Upper lobe of left lung (tissue), 6 donors: ENCODE measurements at places on chromosomes 7 and 10.
A peak's percentile ranks its signal among the peaks of the same experiment; 100 is the strongest.

GRCh38 chr10:125043841-125044658 lies 102.1 kb downstream of the ZRANB1 start:
- DNase-seq, result no peak

DNA sequence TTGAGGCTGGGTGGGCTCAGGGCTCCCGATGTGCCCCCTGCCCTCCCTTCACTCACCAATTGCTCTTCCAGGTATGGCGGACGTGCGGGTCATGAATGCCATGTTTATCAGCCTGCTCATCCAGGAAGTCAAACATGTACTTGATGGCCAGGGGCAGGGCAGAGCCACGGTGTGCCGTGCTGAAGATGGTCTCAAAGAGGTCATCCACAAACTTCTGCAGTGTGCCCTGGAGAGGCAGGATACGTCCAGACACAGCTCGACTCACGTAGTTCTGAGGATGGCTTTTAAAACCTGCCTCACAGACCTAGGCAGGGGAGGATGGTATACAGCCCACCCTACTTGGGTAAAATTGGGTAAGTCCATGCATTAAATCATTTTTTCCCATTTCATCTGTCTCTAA lies 431.2 kb downstream of the PLXNA4 start:
- no peak for DNase-seq

- no peak for DNase-seq
Observed at GRCh38 chr10:132144086-132144485, 42.7 kb upstream of the DPYSL4 start.

- DNase-seq, result peak; percentile 24
Observed at GRCh38 chr10:112446055-112446854, 459 bp downstream of the ZDHHC6 start.

DNA sequence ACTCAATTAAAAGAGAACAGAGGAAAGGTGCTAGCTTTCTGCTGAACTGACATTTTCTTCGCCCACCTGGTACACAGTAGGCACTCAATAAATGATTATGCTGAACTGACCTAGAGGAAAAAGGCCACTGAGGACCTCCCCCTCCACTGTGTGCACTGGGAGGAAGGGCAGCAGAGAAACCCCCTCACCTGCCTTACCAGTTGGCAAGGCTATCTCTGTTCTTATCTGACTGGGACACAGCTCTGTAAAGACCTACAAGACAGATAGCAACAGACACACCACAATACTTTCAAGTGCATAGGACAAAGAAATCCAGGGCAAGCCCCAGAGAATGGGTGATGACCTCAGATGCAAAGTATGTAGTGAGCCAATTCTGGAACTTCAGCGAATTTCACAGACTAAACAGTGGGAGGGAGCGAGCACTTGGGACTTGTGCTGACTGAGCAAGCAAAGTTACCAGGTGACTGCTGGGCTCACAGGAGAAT lies 30.4 kb downstream of the PDLIM1 start:
- DNase-seq, result no peak

DNA sequence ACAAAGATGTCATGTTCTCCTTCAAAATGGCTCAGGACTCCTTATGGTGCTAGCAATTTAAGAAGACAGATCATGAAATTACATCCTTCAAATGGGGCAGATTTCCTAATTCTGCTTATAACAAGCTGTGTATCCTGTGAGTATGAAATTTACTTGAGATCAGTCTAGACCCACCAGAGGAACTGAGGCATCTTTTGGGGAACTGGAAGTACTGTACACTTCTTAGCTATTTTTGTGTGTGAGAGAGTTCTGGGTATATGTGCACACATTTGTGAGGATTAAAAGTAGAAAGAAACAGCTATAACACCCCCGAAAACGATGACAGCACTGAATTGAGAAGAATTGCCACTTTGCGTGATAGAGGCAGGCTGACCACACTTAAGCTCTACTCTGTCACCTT lies 187.0 kb upstream of the CCDC6 start:
- DNase-seq, result no peak

DNA sequence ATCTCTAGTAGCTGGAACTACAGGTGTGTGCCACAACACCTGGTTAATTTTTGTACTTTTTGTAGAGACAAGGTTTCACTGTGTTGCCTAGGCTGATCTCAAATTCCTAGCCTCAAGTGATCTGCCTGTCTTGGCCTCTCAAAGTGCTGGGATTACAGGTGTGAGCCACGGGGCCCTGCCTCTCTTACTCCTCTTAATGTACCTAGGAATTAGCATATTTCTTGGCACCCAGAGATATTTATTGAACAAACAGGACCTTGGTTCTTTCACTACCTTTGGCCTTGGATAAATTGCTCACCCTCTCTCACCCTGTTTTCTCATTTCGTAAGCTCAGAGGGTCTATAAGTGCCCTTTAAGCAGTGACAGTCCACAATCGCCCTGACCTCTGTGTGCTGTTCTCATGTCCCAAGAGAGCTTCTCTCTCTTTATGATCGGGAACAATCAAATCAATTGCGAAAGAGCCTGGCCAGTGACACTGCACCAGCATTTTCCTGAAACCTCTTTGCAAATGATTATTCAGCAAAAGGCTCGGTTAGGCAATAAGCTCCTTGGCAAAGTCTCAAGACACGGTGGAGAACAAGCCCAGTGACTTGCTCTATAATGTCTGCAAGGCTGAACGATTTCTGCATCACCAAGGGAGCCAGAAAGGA lies 117.7 kb downstream of the APBB1IP start:
- peak; percentile 89 for DNase-seq

GRCh38 chr7:124856299-124856888 lies 73.2 kb downstream of the POT1 start:
- no peak for DNase-seq

DNA sequence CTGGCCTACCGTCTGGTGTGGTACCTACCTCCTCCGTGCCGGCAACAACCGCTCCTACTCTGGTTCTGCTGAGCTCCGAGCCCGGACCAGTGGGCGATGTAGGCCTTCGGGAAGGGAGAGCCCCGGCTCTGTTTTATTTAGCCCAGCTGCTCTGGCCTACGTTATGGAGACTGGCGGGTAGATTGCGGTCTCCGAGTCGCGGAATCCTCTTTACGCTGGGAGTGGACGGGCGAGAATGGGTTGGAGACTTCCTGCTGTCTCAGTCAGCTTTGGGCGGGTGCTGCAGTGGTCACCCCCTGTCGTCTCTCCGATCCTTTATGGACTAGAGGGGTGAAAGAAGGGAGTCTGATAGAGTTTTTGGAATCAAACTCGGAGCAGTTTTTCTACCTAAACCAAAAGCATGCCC lies 406 bp downstream of the CBLL1 start:
- no peak for DNase-seq

- DNase-seq, result no peak
Observed at GRCh38 chr7:150943453-150943814, 34.7 kb downstream of the KCNH2 start.

DNA sequence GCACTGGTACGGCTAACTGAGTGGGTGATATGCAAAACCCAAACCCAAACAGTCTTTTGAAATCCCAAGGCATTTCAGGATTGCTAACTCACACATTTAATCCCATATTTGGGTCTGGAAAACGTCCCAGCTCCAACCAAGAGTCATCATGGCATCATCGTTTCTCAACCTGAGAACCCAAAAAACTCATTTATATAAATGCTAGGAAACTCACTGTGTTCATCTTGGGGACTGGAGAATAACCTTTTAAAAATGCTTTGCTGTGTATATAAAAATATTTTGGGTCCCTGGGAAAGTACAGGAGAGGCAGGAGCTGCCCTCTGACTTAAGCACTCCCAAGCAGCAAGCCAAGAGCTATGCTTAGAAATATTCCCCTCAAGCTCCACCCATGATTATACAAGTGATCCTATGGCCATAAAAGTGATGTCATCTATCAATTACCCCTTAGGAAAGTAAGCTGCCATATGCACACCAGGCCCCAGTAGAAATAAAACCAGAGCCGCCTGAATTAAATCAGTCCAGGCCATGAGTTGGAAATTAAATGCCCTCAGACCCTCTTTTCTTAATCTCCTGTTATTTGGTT lies 352.1 kb downstream of the FRMD4A start:
- no peak for DNase-seq

- DNase-seq, result no peak
Observed at GRCh38 chr10:59098831-59099452, 77.5 kb upstream of the PHYHIPL start.

DNA sequence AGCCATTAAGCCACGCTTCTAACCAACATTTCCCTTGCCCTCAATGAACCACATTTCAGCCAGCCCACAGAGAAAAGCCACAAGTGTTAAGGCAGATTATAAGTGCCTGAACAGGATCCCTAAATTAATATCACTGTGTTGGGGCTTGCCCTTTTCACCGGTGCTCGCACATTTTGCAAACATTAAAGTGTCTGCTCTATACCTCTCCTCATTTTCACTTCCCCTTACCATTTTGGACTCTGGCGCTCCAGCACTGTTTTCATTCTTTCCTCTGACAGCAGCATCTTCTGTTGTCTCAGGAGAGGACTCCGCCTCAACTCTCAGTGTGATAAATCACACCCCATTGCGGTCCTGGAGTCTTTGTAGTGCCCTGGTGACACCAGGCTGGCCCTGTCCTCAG lies 274.2 kb downstream of the BAMBI start:
- no peak for DNase-seq

GRCh38 chr7:3028071-3028757 lies 15.5 kb downstream of the CARD11 start:
- DNase-seq, result no peak

DNA sequence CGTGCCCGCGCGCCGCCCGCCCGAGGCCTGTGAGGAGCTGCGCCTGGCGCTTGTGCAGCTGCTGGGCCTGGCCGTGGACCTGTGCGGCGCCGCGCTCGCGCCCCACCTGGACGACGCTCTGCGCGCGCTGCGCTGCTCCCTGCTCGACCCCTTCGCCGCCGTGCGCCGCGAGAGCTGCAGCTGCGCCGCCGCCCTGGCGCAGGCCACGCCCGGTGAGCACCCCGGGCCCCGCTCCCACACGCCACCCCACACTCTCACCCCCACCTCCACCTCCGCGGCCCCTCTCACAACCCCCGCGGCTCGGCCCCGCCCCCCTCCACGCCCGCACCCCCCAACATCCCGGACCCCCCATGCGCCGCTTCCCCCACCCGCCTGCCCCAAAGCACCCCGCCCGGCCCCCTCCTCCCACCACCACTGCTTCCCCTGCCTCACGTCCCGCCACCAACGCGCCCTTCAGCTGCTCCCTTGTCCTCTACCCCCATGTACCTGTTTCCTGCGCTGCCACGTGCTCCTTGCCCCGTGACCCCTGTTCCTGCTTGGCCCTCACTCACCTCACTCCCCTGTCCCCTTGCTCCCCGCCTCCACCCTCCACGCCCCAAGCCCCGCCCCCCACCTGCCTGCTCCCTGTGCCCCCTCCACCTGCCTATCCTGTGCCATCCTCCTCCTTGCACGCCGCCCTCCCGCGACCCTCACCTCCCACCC lies at the start of gene PRKAR1B:
Gene PRKAR1B (minus strand): TSS at position 178 of the 702 bp plus-strand sequence. CDS start 15,776 bp downstream, outside the sequence.
- DNase-seq, result peak; percentile 87

- peak; percentile 94 for DNase-seq
Observed at GRCh38 chr10:21517134-21518031, 8.1 kb downstream of the SKIDA1 start.

DNA sequence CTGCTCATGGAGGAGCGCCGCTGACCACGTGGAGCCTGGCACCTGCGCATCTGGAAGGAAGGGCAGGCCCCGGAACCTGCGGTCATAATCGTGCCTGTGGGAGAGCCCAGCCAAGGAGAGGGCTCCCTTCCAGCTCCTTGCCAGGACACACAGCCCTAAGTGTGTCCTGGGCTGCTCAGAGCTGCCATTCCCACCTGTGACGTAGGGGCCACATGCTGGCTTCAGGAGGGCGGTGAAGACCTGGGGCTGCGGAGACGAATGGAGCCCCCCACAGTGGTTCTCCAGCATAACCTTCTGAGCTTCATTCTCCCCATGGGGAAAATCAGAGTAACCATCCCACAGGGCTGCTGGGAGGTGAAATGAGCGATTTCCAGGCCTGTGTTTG lies 127.6 kb upstream of the CHST15 start:
- DNase-seq, result no peak

DNA sequence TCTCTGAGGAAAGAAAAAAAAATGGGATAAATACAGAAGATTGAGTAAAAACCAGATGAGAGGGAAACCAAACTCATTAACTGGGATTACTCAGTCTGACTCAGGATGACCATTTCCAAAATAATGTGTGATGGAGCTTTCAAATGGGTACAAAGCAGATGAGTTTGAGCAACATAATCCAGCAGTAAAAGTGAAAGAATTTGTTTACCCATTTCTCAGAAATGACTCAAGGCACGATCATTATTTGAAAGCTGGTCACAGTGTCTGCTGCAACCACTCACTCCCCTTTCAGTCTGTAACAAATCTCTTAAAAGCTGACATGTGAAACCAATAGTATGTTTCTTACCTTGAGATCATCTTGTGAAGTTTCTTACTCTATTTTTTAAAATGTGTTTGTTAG lies 104.7 kb upstream of the KLF14 start:
- no peak for DNase-seq

DNA sequence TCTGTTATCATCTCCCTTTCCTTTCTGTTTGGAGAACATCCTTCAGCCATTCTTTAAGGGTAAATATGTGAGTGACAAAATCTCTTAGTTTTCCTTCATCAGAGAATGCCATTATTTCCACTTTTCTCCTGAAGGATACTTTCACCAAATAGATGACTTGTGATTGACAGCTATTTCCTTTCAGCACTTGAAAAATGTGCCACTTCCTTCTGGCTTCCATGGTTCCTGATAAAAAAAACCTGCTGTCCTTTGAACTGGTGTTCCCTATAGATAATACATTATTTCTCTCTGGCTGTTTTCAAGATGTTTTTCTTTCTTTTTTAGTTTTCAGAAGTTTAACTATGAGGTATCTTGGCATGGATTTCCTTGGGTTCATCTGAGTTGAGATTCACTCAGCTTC lies 79.7 kb downstream of the TBXAS1 start:
- DNase-seq, result no peak

- no peak for DNase-seq
Observed at GRCh38 chr7:26348234-26348851, 56.7 kb downstream of the SNX10 start.

DNA sequence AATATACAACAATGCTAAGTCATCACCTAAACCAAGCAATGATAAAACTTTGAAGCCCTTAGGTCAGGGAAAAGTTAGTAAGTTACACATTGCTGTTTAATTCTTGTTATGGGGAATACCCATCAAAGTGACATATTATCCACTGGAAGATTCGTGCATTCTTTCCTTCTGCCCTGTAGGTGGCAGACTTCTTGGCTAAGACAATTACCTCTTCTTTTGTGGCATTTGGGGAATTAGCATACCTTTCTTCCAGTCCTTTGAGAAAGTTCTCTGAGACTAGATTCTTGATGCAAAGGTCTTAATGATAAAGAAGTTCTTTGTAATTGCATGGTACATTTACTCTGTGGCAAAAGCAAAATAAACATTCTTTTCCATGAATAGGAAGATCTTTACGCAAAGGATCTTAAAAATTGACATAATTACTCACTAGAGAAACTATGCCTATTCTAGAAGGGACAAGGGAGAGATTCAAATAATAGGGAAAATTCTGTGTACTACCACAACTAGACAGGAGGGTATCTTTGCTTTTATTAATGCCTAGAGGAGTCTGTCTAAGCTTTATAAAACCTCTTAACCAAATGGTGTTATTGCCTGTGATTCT lies 395.9 kb downstream of the GRM8 start:
- DNase-seq, result no peak

GRCh38 chr7:51023547-51023946 lies 240.9 kb upstream of the GRB10 start:
- no peak for DNase-seq
